ENCODE measurements at places on chromosomes 11 and 22. TPM values are rescaled to one million over a fixed set of nuclear protein-coding genes. Genes with fewer than 3 reads are reported as not detected.

C11orf21 gene
- 1.3 TPM for total RNA-seq

HSD17B12 gene
- 52.1 TPM for total RNA-seq

P2RY2 gene
- 1.1 TPM for total RNA-seq

HOATZ gene
- not detected for total RNA-seq

GRCh38 chr11:128929991-128930390 lies 12.7 kb downstream of the TP53AIP1 start:
- no peak for DNase-seq

DNA sequence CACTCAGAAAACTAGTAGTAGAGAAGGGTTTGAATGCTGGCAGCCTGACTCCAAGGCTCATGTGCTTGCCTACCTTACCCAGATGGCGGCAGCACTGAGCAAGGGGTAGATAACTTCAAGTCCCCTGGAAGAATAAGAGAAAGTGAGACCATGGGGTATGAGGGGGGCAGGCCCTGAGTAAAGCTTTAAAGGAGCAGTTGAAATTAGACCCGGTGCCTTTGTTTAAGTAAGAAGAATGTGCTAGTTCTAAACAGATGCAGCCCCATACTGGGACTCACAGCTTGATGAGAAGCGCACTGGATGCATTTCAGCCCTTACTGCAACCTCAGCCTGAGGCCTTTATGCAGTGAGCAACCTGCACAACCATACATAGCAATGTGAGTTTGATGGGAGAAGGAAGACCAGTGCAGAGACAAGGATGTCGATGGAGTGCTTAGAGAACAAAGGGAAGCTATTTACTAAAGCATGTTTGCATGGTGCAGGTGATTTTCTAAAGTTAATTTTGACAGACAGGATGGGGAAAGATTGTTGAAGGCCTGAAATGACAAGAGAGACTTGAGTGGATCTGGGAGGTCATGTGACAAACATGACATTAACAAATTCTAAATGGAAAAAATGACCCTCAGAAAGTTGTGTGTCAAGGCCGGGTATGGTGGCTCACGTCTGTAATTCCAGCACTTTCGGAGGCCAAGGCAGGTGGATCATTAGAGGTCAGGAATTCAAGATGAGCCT lies 27.1 kb upstream of the TMA7B start:
- no peak for DNase-seq

DNA sequence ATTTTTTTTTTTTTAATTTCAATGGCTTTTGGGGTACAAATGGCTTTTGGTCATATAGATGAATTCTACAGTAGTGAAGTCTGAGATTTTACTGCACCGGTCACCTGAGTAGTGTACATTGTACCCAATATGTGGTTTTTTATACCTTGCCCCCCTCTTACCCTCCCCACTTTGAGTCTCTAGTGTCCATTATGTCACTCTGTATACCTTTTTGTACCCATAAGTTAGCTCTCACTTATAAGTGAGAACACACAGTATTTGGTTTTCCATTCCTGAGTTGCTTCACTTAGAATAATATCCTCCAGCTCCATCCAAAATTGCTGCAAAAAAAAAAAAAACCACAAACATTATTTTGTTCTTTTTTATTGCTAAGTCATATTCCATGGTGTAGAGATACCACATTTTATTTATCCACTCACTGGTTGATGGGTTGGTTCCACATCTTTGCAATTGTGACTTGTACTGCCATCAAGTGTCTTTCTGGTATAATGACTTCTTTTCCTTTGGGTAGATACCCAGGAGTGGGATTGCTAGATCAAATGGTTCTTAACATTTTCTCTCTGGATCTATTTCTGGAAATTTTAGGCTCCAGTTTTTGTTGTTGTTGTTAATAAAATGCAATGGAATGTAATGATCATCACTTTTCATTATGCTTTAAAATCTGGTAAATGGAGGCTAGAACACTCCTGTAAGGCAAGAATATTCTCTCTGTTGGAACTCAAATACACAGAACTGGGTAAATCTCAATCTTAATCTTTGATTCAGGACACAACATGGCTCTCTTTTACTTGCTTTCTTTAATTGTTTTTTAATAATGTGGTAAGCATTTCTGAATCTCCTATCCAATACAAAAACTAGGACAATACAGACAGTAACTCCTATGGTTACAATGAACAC lies 10.3 kb downstream of the NEAT1 start:
- DNase-seq, result no peak

DNA sequence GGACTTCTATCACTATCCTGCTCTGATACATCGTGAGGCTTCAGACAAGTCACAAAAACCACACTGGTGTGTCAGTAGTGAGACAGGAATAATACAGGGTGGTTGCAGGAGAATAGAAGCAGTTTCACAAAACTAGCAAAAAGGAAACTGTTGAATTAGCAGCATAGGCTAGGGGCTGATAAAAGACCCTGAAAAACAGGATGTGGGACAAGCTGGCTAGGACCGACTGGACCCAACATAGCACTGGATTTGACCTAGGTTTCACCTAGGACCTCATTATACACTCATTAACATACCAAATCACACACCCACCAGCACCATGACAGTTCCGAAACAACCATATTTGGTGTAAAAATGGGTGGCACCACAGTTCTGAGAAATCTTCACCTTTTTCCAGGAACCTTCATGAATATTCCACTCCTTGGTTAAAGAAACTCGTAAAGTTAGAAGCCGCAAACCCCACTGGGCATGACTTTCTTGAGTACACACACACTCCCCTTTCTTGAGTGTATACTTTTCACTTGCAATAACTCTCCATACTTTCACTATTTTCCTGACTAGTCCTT lies 76.2 kb downstream of the SLC1A2 start:
- no peak for DNase-seq
